ENCODE measurements at places on chromosomes 2 and 18. TPM values are rescaled to one million over a fixed set of nuclear protein-coding genes. Genes with fewer than 3 reads are reported as not detected.

DNA sequence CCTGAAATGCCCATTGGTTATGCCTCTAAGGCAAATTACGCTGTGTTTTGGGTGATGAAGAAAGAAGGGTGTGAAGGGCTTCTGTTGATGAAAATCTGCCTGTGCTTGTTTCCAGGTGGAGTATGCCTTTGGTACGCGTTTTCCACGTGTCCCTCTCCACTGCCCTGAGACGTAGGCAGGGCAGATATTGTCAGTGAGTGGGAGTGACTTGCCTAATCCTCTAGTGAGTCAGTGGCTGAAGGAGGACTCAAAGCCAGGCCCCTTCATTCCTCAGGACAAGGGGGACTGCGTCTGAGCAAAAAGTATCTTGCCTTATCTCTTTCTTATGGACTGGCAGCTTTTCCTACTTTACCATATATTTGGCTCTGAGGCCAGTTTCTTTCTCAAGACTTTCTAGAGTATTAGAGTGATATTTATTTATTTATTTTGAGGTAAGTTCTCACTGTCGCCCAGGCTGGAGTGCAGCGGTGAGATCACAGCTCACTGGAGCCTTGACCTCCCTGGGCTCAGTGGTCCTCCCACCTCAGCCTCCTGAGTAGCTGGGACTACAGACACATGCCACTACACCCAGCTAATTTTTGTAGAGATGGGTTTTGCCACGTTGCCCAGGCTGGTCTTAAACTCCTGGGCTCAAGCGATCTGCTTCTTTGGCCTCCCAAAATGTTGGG is 10.2 kb downstream of the RALB start:
- no peak for DNase-seq

The SCYGR4 gene
- total RNA-seq, result not detected

- DNase-seq, result no peak
Observed at GRCh38 chr2:219551441-219552381, 7.9 kb downstream of the TMEM198 start.

The C2orf80 gene
- total RNA-seq, result not detected
